ENCODE measurements at places on chromosomes 3 and 15. TPM values are rescaled to one million over a fixed set of nuclear protein-coding genes. Genes with fewer than 3 reads are reported as not detected.

The FOXB1 gene
- total RNA-seq, result not detected

The SLC51A gene
- total RNA-seq, result not detected

The MFGE8 gene
- total RNA-seq, result 87.6 TPM

The GAP43 gene
- 0.50 TPM for total RNA-seq

The SHC4 gene
- 0.67 TPM for total RNA-seq

The SUSD5 gene
- 6.2 TPM for total RNA-seq

The TEX55 gene
- not detected for total RNA-seq

The GHSR gene
- total RNA-seq, result not detected

The ONECUT1 gene
- 0.34 TPM for total RNA-seq

The HYAL1 gene
- 3.1 TPM for total RNA-seq

The CHST14 gene
- total RNA-seq, result 17.1 TPM

The B2M gene
- 1,041 TPM for total RNA-seq

The GOLGA6D gene
- total RNA-seq, result not detected

The FAM107A gene
- total RNA-seq, result 1.3 TPM

The NOX5 gene
- total RNA-seq, result not detected

The CRELD1 gene
- total RNA-seq, result 12.8 TPM

Data from bronchus fibroblast of lung (primary cell).